HEK293T (cell line): ENCODE measurements at places on chromosomes 12 and 14.

DNA sequence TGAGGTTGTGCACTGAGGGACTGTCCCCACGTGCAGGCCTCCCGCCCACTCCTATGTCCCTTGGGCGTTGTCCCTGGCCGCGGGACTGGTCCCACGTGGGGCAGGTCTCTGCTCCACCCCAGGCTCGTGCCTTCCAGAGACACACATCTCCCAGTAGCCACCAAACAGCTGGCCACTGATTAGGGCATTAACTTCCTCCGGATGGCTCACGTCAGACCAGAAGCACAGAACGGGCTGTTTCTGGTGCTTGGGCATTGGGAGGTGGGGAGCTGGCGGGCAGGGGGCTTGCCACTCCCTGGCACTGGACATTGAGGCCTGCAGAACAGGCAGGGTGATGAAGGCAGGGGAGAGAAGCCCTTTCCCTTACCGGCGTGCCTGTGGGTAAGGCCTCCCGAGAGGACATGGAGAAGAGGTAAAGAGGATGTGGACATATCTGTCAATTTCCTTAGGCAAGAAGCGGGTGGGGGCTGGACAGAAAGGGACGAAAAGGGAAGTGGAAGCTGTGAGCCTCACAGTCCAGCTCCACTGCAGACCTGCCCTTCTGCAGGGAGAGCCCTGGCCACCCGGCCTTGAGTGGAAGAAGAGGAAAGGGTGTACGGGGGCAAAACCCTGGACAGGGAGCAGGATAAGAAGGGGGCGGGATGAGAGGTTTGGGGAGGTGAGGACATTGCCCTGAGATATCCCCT, 101.2 kb downstream of the NINJ2 start:
- DNase-seq = no peak

DNA sequence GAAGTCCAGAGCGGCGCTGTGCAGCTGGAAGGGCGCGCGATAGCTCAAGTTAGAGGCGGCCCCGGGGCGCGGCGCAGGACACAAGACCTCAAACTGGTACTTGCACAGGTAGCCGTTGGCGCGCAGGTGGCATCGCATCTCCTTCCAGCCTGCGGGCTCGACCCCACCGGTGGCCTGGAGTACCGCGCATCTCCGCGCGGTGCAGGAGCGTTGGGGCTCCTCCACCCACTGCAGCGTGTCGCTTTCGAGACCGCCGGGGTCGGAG, 553 bp downstream of the CLEC14A start:
- DNase-seq = no peak

DNA sequence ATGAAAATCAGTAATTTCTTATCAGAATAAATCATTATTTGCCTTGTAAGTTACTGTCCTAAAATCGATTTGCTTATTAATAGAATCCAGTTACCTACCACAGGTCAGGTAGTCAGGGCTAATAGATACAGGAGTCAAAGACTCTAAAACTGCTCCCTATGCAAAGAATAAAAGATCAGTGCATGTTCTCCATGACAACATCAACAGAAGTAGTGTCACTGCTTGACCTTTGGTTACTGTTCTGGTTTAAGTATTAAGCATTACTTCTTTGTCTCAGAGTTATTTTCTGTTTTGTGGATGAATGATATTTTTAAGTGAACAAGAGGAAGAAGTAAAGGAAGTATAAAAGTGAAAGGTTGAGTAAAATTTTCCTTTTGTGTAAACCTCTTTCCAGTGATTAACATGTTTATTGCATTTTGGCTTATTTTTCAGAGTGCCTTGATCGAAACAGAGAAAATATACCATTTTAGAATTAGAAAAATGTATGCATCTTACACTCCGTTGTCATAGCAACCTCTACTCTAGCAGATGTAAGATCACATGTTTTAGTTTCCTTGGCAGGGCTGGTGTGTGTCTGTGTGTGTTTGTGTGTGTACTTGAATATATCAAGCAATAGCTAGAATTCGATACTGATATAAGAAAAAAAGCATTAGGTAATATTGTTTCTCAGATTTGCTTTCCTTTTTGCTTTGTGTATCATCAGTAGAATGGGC, 44.7 kb downstream of the ABCD2 start:
- DNase-seq = no peak

DNA sequence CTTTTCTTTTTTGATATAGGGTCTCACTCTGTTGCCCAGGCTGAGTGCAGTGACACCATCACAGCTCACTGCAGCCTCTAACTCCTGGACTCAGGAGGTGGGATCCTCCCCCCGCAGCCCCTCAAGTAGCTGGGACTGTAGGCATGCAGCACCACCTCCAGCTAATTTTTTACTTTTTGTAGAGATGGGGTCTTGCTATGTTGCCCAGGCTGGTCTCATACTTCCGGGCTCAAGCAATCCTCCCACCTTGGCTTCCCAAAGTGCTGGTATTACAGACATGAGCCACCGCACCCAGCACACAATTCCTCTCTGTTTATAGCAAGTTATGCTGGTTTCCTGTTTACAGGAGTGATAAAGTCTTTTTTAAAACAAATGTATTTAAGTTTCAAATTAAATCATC, 39.5 kb upstream of the HIF1A start:
- DNase-seq = no peak

DNA sequence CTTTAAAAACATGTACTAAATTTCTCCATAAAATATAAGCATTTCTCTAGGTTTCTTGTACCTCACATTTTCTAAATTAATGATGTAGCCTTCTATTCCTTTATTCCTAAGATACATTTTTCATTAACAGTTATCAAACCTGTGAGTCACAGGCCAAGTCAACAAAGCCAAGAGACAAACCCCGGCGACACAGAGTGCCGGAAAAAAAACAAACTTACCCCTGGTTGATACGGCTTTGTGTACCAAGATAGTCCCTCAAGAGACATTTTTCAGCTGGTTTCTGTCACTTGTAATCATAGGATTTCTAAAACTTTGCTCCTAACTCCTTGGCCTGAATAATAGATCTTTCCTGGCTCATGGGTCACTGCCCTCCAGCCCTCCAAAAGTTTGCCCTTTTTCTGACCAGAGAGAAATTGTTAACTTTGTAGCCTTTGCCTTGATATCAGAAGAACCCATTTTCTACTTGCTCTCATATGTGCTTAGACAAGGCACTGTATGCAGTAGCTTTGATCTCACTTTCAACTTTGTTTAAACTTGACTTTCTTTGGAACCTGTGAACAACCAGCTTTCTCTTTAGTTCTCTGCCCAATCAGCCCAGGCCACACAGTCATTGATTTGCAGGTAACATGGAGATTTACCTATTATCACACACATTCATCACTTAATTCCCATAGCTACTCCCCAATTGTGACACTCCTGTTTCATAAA, 172.2 kb downstream of the PRKD1 start:
- DNase-seq = no peak

DNA sequence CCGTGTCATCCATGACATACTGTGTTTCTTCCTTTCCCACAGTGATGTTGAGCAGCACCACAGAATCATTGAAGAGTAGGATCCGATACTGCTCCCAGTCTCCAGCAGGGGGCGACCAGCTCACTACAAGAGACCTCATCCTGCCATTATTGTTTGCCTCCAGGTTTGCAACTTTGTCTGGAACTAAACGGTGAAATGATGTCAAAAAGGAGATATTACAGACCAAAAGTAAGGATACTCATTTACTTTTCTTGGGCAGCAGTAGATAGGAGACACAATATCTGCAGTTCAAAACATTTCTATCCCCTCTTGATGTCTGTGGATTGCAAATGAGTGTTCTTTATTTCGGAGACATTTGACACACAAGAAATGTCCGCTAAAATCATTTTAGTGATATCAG, 47.2 kb downstream of the PTPRB start:
- DNase-seq = peak; percentile 67

- DNase-seq = no peak
Measured at GRCh38 chr14:20782280-20782890, 1.3 kb downstream of the RNASE6 start.

GRCh38 chr14:85731186-85731585, 201.2 kb downstream of the FLRT2 start:
- DNase-seq = no peak

DNA sequence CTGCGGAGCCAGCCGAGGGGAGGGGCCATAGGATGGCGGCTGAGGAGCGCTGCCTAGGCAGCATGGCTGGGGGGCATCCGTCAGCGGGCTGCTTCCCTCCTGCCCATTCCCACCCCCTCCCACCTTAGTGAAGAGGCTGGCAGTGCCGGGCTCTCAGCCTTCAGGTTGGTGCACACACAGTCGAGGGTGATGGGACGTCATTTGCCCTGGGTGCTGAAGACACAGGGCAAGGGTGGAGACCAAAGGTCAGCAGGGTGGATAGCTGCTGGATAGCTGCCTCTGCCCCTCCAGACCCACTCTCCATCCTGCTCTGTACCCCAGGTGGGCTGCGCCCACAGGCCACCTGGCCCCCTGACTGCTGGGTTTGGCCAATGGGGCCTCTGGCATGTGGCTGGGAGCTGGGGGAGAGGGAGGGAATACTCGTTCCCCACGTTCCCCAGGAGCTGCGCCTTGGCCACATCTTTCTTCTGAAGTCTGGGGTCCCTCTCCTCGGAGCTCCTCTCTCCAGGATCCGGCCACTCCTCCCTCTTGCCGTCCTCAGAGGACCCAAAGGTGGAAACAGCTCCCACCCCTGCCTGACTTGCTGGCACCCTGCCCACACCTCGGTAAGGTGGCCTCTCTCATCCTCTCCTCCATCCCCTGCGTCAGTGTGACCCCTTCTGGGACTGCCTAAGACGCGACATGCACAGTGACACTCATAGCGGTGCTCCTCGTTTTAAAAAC, 11.2 kb upstream of the CDC42BPB start:
- no peak for DNase-seq

GRCh38 chr14:50762001-50762930, 68.7 kb downstream of the NIN start:
- no peak for DNase-seq

DNA sequence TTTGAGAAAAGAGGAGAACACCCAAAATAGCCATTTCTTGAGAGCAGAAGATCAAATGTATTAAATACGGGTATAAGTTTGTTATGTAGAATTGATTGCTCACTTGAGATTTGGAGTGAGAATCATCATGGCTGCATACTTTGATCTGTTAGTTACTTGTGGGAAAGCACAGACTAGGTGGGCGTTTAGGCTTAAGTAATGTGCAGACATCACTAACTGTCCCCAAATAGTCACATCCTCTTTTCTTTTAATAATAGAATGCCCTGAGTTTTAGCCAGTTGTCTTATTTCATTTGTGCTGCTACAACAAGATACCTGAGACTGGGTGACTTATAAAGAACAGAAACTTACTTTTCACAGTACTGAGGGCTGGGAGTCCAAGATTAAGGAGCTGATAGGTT, 14.3 kb upstream of the GTF2A1 start:
- no peak for DNase-seq

- DNase-seq = no peak
Measured at GRCh38 chr12:56257071-56257470, 1.1 kb downstream of the ANKRD52 start.

DNA sequence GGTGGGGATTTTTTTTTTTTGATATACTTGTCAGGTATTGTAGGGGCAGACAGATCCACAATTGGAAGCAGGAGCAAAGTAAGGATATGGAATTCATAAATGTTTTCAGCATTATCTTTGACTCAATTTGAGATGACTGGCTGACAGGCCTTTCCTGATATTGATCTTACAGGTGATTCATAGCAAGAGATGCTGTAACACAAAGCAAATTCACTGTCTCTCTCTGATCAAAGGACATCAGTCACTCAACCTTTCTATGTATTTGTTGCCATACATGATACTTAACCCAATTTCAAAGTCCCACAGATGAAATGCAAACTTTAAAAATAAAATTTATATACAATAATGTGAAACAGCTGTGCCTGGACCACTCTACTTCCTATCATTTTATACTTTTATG, 1506.9 kb downstream of the AACS start:
- DNase-seq = no peak

- no peak for DNase-seq
Measured at GRCh38 chr14:28340816-28341215, 425.8 kb upstream of the FOXG1 start.

DNA sequence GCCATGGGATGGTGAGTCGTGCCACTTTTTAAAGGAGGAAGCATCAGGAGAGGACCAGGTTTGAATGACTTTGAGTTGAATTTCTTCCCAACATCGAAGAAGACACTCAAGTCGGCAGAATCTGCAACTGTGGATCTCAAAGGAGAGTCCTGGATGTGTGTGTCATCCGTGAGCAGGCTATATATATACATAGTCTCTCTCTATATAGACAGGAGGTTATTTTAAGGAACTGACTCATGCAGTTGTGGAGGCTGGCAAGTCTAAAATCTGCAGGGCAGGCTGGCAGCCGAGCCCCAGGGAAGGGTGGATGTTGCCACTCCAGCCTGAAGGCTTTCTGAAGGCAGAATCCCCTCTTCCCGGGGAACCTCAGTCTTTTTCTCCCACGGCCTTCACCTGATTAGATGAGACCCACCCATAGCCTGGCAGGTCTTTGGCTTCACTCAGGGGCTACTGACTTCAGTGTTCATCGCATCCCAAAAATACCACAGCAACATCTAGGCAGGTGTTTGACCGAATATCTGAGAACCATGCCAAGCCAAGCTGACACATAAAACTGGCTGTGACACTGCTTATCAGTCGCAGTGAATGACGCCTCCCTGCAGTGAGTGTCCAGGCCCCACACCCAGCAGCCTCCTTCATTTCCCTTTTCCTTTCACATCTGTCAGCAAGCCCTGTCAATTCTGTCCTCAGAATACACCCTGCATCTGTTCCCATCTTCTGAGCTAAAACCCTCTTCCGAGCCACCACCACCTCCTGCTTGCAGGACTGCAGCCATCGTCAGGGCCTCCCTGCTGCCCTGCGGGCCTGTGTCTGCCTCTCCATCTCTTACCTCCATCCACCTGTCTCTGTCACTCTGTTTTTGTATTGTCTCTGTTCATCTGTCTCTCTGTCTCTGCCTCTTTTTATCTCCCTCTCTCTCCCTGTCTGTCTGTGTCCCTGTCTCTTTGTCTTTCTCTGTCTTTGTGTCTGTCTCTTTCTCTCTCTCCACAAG, 54.0 kb downstream of the ZNF664 start:
- DNase-seq = no peak

GRCh38 chr12:76313299-76313698, 34.9 kb downstream of the BBS10 start:
- DNase-seq = no peak

DNA sequence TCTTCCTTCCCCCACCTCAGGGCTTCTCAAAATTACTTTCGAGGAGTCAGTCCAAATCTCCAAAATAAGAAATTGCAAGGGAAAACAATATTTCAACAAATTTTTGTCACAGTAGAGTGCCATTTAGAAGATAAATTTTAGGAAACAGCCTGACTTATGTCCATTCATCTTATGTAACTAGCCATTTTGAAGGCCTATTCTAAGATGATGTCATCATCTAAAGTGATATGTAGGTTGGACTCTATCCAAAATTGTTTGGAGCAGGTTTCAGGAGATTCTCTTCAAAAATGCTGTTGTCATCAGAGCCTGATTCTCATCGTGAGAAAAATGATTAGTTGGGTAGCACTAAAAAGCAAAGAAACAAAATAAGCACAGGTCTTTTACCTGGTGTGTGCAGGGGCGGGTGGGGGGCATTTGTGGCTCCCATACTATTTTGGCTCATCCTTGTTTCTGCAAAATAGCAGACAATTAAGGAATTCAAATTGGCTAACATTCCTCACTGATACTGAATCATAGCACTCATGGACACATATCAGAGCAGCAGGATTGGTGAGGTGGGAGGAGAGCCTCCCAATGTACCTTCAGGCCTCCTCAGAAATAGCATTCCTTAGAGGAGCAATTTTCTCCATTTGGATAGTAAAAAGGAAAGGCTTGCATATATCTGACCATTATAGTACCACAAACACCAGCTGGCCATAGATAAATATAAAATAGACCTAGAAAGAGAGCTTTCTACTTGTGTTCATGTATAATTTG, 360.9 kb upstream of the NAV3 start:
- DNase-seq = no peak
